ENCODE measurements at places on chromosomes 7 and 10. TPM values are rescaled to one million over a fixed set of nuclear protein-coding genes. Genes with fewer than 3 reads are reported as not detected.

Gene FAM237B
- not detected for total RNA-seq

Gene FGFR2
- total RNA-seq: 143 TPM

Gene CFAP46
- 1.7 TPM for total RNA-seq

Gene NEUROD6
- total RNA-seq: not detected

Gene NKX2-3
- total RNA-seq: 49.9 TPM

Gene CLRN3
- not detected for total RNA-seq

Gene ITIH2
- total RNA-seq: not detected

Gene CLCN1
- not detected for total RNA-seq

Gene ZCWPW1
- total RNA-seq: 3.8 TPM

Gene SEPHS1
- 38.7 TPM for total RNA-seq

Gene TRUB1
- 11.3 TPM for total RNA-seq

Gene GARIN1A
- total RNA-seq: 2.5 TPM

Gene KLLN
- 0.36 TPM for total RNA-seq

Gene VCL
- 338 TPM for total RNA-seq

Gene HTR7
- total RNA-seq: 0.83 TPM

Gene GIMAP2
- 9.2 TPM for total RNA-seq

Gene GDF2
- not detected for total RNA-seq

Gene MMP21
- total RNA-seq: not detected

Gene VWC2
- total RNA-seq: under 0.01 TPM

Gene PARD3
- total RNA-seq: 75.9 TPM

Gene KCNIP2
- total RNA-seq: 2.0 TPM

Gene CNNM2
- total RNA-seq: 5.8 TPM

Gene SPDYE9
- not detected for total RNA-seq

Gene CFAP70
- 1.4 TPM for total RNA-seq

Gene CPA2
- not detected for total RNA-seq

Gene FXYD4
- total RNA-seq: not detected

Gene SPDYE11
- not detected for total RNA-seq

Gene SLC39A12
- 0.16 TPM for total RNA-seq

Gene ASB10
- total RNA-seq: not detected

Gene IFIT3
- 20.7 TPM for total RNA-seq

Gene CPN1
- total RNA-seq: not detected

Gene ZNF800
- total RNA-seq: 37.8 TPM

Gene ZNF212
- total RNA-seq: 5.7 TPM

Gene TMEM225B
- total RNA-seq: not detected

Gene HABP2
- not detected for total RNA-seq

Gene EEPD1
- 11.8 TPM for total RNA-seq

Gene RNF32
- total RNA-seq: 0.83 TPM

Gene BLNK
- total RNA-seq: 1.8 TPM

Gene HMX2
- total RNA-seq: 0.36 TPM

Gene CTTNBP2
- 11.1 TPM for total RNA-seq

Gene NYAP1
- total RNA-seq: 1.3 TPM

Gene CALML3
- not detected for total RNA-seq

Gene SORCS3
- total RNA-seq: 0.54 TPM

Gene ARHGEF5
- total RNA-seq: 5.5 TPM

Gene TMEM248
- total RNA-seq: 66.2 TPM

Gene ARHGAP22
- 6.4 TPM for total RNA-seq

Gene RET
- total RNA-seq: 5.4 TPM

Gene TWIST1
- total RNA-seq: 4.4 TPM

Gene TSC22D4
- 29.5 TPM for total RNA-seq

Gene HOXA2
- total RNA-seq: 1.6 TPM

Gene SP8
- total RNA-seq: not detected

Gene LANCL2
- total RNA-seq: 8.9 TPM

Gene WNT8B
- not detected for total RNA-seq

Gene AKR1C8
- total RNA-seq: not detected

Gene TMEM229A
- total RNA-seq: 0.71 TPM

Gene EPHB6
- total RNA-seq: 6.7 TPM

Gene OR2A12
- not detected for total RNA-seq

Gene ASAH2
- total RNA-seq: 0.14 TPM

Gene DLX5
- not detected for total RNA-seq

Gene CAMK2G
- 201 TPM for total RNA-seq
